Stimulated activated CD4-positive, alpha-beta T cell treated with anti-CD3 and anti-CD28 coated beads, Interleukin-1b, Interleukin-23, amount 100 ng/mL, for 24 hours (primary cell): ENCODE measurements at places on chromosomes 11 and 22.

DNA sequence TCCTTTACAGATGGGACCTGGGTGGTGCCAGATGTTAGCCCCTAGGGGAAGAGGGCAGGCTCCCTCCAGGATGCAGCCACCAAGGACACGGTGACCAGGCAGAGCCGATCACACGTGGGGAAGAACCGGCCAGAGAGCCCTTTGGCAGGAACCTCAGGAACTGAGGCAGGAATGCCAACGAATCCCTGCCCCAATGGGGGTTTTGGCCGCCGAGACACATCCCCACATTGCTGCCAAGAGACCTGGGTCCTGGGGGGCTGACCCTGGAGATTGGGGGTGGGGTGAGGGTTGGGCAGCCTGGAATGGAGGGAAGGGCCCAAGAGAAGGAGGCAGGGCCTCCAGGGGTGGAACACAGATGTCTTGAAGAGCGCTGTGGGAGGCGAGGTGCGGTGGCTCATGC is 28.7 kb upstream of the LMO1 start:
- no peak for DNase-seq

DNA sequence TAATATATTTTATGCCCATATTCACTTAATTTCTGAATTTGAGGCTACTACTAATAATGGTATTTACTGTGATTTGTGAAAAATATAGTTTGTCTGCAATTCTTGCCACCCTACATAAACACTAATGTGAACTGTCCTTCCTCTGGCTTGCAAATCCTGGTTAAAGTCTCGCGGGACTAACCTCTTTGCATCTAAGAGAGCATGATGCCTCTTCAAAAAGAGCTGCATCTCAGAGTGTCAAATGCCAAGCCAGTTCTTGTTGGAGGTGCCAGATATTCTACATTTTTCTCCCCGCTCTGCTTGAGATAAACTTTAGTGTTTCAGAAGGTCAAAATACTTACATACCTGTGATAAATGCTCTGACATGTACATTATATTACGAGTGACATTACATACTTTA is 2.1 kb downstream of the ARHGAP42 start:
- DNase-seq = no peak

- no peak for DNase-seq
Measured at GRCh38 chr11:119346605-119347004, at the start of gene MFRP. Gene MFRP, minus strand, starts transcription at chr11:119346705. Its CDS starts 192 bp downstream, at chr11:119346513.

DNA sequence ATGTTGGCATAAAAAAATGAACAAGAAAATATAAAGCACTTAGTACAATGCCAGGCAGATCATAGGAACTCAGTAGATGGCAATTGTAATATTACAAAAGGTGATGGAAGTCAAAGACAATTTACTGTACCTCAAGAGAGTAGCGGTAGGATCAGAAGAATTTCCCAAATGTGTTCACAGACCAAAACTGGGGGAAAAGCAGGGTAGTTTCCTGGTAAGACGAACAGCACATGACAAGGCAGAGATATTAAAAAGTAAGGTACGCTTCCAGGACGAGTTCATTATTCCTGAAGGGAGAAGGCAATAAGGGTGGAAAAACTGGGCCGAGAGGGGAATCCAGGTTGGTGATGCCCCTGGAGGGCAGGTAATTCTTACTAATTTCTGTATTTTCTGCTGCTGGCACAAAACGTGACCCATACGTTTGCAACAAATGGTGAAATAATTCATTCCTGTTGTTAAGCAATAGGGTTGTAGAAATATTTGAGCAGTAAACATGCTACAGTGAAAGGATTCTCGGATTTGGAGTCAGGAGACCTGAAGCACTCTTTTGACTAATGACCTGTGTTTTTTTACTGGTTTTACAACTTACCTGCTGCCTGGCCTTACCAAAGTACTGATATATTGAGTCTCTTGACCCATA is 786 bp upstream of the ANKRD42 start:
- DNase-seq = no peak

DNA sequence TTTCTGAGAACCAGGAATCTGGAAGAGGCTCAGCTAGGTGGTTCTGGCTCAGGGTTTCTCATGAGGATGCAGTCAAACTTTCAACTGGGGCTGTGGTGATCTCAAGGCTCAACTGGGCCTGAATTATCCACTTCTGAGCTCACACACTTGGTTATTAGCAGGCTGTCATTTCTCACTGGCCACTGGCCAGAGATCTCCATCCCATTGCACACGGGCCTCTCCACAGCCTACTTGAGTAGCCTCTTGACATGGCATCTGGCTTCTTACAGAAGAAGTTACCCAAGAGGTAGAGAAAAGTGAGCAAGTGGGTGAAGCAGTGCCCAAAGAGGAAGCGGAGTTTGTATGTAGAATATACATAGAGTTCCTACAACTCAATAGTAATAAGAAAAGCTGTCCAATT is 16.0 kb downstream of the CALCA start:
- no peak for DNase-seq

DNA sequence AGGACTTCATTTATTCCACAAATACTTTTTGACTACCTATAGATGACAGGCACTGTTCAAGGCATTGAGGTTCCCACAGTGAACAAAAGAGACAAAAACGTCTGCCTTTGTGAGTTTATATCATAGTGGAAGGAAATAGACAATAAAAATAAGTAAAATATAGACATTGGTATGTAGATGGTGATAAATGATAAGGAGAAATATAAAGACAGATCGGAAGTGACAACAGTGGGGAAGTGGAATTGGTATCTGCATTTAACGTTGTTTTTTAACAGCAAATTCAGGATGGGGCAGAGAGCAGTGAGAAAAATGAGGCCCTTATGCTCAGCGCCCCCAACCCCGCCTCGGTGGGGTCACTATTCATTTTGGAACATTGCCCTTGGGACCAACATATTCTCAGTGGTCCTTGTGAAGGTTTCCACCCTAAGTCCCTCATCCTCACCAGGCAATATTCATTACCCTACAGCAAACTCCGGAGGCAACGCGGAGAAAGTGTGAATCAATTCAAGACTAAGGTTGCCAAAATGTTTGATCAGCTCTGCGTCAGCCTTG is 627 bp upstream of the PEX26 start:
- DNase-seq = no peak

DNA sequence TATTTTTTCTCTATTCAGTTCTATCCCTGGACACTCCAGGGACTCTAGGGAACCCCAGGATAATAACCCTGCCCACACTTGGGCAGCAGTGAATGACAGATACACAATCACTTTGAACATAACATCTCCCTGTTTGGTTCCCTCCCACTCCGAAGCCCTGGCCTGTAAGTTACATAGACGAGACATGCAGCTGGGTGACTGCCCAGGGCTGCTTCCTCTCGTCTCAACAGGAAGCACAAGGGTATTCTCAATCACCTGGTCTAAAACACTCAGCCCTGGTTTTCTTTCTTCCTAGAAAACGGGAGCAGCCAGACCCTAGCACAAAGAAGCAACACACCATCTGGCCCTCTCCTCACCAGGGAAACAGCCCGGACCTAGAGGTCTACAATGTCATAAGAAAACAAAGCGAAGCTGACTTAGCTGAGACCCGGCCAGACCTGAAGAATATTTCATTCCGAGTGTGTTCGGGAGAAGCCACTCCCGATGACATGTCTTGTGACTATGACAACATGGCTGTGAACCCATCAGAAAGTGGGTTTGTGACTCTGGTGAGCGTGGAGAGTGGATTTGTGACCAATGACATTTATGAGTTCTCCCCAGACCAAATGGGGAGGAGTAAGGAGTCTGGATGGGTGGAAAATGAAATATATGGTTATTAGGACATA is 19.4 kb downstream of the LAYN start:
- no peak for DNase-seq

DNA sequence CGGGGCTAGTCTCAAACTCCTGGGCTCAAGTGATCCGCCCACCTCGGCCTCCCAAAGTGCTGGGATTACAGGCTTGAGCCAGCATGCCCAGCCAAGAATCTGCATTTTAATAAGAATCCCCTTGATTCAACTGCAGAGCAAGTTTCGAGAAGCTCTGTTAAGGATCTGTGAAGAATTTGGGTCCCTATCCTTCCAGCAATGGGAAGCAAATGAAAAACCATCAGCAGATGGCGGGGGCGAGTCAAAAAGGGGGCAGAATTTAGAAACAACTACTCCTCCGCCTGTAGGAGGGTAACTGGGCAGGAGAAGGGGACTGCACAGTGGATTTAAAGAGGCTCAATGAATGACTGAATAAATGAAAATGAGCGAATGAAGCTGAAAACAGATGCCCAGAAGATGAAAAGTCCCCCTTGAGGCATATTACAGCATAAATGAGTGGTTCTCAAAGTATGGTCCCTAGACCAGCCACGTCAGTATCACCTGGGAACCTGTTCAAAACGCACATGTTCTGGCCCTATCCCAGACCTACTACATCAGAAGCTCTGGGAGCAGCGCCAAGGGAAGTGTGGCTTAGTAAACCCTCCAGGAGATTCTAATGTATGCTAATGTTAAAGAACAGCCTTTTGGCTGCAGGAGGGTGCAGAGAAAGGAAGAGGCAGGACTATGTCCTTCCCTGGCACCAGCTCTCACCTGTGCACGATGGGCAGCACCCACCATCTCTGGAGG is 15.0 kb downstream of the VWCE start:
- DNase-seq = no peak

GRCh38 chr11:12067796-12068357 is 42.5 kb upstream of the MICAL2 start:
- DNase-seq = no peak

GRCh38 chr11:35822815-35823495 is 120.9 kb upstream of the LDLRAD3 start:
- no peak for DNase-seq

DNA sequence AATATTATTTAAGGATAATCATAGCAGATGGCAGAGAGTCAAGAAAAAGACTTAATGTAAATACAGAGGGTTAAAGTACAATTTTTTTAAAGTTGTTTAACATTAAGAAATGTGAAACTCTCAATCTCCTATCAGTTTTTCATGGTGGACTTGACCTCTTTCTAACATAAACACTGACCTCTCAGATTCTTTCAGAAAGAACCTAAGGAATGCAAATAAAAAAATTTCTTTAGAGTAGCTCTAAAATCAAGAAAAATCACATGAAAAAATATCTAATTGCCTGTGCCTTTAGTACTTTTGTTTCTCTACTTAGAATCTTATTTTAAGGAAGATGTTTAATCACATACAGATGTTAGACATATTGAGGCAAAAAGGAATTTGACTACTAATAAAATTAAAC is 12.9 kb downstream of the RNF141 start:
- no peak for DNase-seq

- no peak for DNase-seq
Measured at GRCh38 chr11:69427906-69428880, 53.3 kb upstream of the LINC01488 start.

GRCh38 chr11:119087123-119087522 is 2.4 kb downstream of the HMBS start:
- DNase-seq = no peak

DNA sequence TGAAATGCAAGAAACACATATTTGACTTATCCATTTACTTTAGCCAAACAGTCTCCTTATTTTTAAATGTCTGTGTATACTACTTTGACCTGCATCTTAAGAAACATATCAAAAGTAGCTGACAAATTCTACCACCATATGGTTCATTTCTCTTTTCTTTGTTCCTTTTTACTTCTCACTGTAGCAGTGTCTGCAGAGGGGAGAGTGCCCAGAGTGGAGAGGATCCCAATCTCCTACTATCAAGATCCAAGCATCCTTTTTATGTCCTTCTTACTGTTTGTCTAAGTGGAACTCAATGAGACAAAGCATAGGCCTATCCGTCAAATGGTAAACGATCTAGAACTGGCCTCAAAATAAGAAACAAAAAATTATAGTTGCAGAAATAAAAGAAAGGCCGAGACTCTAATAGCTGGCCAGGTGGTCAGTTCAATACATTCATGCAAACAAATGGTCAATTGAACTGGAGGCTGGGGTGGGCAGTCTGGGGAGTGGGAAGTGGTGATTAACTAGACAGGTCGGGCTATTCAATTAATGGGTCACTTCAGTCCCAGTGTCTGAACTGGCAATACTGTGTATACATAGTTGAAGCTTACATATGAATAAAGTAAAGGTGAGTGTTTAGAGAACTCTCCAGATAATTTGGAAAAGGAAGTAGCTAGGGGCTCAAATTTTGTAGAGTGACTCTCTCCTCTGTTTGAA is 149.1 kb downstream of the MAML2 start:
- DNase-seq = no peak

DNA sequence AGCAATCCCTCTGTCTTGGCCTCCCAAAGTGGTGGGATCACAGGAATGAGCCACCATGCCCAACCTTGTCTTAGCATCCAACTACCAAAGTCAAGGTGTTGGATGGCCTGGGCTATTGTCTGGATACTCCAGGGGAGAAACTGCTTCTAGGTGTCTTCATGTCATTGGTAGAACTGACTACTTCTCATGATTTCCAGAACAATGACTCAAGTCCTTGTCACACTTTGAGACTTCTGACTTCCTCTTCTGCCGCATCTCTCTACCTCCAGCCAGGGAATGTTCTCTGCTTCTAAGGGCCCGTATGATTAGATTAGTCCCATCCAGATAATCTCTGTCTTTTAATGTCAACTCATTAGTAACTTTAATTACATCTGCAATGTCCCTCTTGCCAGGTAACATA is 30.6 kb downstream of the APOL6 start:
- DNase-seq = no peak

DNA sequence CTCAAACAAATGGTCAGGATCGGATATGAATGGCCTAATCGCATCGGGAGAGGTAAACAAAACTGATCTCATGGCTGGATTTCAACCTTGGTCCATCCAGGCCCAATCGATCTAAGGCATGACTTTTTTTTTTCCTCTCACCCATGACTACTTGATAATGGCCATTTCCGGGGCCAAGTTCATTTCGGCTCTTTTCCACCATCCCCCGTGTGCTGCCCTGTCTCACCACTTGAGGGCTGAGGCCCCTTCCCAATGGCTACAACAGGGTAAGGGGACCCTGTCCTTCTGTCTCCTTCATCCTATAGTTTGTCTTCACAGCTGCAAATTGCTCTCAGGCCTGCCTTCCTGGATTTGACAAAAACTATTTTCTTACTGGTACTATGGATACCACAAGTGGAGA is 26.7 kb downstream of the GRAP2 start:
- DNase-seq = no peak

GRCh38 chr11:120097721-120098385 is 40.1 kb downstream of the TRIM29 start:
- DNase-seq = no peak

GRCh38 chr11:65538915-65539743 is 14.2 kb downstream of the SCYL1 start:
- DNase-seq = no peak

- no peak for DNase-seq
Measured at GRCh38 chr22:44547371-44547770, 49.3 kb upstream of the RTL6 start.

GRCh38 chr11:44361813-44362212 is 51.9 kb upstream of the ALX4 start:
- no peak for DNase-seq

GRCh38 chr11:19327280-19327679 is 86.5 kb upstream of the E2F8 start:
- DNase-seq = no peak

GRCh38 chr11:84241343-84242131 is 955.4 kb upstream of the CCDC90B start:
- DNase-seq = no peak

- DNase-seq = no peak
Measured at GRCh38 chr22:37054056-37054395, 2.5 kb downstream of the KCTD17 start.

- no peak for DNase-seq
Measured at GRCh38 chr11:9022961-9023680, 19.3 kb upstream of the NRIP3 start.
